ENCODE measurements at places on chromosomes 3 and 15.

- no peak for DNase-seq
These were observed 376.9 kb upstream of the ARPP21 start for GRCh38 chr3:35262406-35262805.

GRCh38 chr3:31469385-31469784, 63.3 kb upstream of the STT3B start:
- no peak for DNase-seq

- peak; percentile 50 for DNase-seq
These were observed 24.3 kb upstream of the CP start for GRCh38 chr3:149245738-149246451.

- DNase-seq = no peak
These were observed 11.4 kb downstream of the ACAA1 start for GRCh38 chr3:38125305-38126120.

DNA sequence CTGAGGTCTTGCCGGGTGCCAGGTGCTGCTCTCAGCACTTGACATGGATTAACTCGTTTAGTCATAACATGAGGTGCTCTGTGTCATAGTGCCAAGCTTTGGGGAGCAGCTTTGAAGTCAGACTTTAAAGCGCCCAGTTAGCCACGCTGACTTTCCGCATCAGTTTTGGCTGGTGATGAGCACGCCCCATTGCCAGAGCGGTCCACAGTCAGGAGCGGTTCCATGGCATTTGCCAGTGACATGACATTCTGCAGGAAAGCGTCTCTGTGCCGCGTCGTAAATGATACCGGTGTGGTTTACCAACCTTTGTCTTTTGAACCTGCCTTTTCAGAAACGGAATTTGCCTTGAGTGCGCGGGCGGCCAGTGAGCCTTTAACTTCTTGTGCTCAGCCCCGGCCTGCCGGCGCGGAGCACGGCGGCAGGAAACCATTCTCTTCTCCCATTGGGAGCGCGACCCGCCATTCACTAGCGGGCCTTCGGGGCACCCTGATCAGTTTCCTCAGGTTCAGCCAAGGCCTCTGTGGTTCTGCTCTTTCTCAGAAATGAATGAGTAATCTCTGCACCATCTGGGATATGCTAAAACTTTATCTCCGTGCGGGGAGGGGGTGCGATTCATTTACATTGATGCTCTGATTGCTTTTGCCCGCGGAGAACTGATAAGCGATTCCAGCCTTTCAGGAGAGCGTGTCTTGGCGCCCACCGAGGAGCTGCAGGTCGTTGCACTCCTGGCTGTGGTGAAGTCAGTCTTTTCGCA, 1.7 kb upstream of the SLC2A2 start:
- no peak for DNase-seq

GRCh38 chr3:143151004-143151731, 31.6 kb downstream of the CHST2 start:
- DNase-seq = no peak

GRCh38 chr3:155420881-155421486, 127.5 kb upstream of the STRIT1 start:
- DNase-seq = no peak
